ENCODE measurements at places on chromosomes 2 and 18.
A peak's percentile ranks its signal among the peaks of the same experiment; 100 is the strongest.

DNA sequence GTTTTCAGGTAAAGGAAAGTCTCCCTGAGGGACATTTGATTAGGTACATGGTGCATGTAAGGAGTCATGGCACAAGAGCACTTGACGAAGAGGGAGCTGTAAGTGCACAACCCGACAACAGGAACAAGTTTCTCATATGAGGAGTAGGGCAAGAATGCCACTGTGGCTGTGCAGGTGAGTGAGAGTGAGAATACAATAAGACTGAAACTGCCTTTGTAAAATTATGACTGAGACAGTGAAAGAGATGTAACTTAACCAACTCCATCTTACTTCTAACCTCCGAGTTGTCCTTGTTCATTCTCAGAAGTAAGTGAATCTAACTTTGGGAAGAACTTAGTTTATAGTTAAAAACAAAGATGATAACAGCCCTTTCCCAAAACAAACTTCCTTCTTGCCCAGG, 1025.8 kb upstream of the CNTNAP5 start:
- no peak for DNase-seq

DNA sequence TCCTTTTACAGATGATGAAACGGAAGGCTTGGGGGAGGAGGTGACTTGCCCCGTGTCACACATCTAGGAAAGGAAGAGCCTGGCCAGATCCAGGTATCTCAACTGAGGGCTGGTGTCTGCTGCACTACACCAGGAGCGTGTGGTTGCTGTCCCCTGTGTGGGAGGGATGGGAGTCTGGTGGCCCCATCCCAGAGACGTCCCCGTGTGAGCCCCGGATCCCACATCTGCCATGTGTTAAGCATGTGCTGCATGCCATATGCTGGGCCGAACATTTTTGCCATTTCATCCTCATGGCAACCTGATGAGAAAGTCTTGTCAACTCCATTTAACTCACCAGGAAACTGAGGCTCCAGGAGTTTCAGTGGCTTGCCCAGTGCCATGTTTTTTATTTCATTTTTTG, 4.2 kb downstream of the GAREM2 start:
- no peak for DNase-seq

GRCh38 chr2:47250586-47251403, 95.7 kb upstream of the STPG4 start:
- DNase-seq: no peak

- peak; percentile 18 for DNase-seq
Observed at GRCh38 chr2:42974721-42975717, 182.6 kb upstream of the HAAO start.

DNA sequence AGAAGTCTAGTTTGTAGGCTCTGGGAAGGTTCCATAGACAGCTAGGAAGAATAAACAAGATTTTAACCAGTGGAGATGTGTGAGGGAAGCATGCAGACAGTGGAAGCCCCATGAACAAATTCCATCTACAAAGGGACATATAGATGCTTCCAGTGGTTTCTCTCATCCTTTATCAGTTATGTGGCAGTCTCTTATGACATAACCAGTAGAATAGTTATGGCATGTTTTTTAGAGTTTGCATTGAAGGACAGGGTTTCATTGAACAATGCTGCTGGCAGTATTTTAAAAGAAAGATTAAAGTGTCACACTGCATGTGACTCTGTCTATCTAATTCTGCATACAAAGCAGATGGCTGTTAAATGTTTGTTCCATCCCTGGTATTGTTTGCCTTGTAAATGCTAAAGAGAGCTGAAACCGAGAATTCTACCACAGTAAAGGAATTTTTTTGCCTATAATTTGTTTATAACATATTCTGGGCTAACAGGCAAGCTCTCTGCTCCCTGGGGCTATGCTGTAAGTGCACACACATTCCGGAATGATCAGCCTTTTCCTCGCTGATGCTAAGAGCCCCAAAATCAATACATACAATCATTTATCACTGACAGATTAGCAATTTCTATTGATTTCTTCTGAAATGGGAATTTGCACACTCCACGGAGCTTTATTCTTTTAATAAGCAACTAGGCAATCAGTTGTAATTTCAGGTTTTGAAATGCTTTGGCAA, 76.8 kb upstream of the PELI1 start:
- DNase-seq: no peak

GRCh38 chr18:11574545-11574944, 34.9 kb upstream of the SLC35G4 start:
- no peak for DNase-seq

DNA sequence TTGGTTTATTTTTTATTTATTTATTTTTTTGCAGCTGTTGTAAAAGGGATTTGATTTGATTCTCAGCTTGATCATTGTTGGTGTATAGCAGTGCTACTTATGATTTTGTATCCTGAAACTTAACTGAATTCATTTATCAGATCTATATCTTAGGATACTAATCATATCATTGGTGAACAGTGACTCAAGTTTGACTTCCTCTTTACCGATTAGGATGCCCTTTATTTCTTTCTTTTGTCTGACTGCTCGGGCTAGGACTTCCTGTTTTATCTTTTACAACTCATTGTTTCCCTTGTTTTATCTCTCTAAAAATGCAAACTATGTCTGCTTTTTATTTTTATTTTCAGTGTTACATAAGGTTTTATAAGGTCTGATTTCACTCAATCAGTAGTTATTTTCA, 23.6 kb downstream of the SP100 start:
- no peak for DNase-seq

GRCh38 chr2:157805519-157805918, 70.6 kb downstream of the ACVR1 start:
- DNase-seq: no peak

DNA sequence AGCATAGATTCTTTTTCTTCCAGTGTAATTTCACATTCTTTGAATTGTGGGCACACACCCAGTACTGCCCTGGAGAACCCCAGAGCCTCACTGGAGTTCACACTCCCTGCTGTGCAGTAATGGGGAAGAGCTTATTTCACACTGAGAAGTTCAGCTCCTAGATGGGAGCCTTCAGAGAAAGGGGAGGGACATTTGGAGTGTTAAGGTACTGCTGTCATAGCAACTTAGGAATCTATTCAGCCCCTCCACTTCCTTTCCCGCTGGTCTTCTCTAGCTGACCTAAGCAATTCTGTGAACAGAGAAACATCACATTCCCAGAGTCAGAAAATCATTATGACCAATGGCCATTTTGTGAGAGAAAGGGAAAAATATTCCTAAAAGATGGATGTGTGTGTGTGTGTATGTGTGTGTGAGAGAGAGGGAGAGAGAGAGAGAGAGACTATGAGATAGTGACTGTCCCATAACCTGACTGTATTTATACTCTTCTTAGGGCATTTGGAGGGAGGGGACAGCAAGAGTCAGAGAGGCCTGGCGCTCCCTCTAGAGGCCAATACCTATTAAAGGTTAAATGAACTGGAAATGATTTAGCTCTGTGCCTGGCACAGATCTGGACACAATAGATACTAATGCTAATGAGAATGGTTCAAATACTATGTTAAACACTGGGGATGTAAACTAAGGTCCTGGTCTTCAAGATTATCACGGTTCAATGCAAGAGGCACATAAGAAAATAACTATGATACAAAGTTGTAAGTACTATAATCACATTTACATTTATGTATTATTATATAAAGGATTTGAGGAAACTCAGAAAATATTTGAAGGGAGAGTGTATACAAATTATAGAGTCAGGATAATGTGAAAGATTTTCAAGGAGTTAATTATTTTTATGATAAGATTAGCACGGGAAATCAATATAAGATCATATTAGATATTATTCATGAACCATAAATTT, 41.5 kb upstream of the RPE start:
- peak; percentile 37 for DNase-seq

GRCh38 chr18:63040788-63041410, 278.7 kb downstream of the BCL2 start:
- DNase-seq: no peak

DNA sequence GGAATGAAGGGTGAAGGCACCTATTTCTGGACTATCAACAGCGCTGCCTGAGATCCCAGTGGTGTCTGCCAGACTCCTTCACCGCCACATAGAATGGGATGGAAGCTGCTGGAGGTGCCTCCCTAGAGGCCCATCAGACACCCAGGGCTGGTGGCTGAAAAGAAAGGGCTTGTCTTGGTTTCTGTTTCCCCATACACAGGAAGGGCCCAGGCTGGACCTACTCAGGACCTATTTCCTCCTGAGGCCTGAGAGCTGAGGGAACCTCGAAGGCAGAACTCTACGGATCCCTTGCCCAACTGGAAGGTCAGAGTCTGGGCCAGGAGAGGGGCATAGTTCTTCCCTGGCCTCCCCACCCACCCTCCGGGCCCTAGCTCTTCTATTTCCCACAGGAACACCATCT, 2.9 kb upstream of the CLEC4F start:
- DNase-seq: no peak

GRCh38 chr2:175929850-175930249, 72.2 kb downstream of the LNPK start:
- no peak for DNase-seq
